ENCODE measurements at places on chromosomes 1 and 21.

DNA sequence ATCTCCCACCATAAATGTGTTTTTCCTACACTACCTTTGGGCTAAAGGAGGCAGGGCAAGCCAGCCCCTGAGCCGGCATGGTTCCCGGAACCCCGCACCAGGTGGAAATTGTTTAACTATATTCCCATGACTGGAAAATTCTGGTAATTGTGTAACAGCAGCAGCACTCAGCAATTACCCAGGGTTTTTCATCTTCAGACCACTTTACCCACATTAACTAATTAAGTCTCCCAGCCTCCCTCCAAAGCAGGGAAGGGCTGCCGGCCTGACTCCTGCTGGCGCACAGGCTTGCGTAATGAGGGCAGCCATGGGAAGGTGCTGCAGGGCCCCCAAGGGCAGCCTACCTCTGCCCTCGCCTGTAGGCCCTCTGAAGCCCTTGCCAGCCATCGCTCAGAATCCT, 140.7 kb upstream of the VAMP3 start:
- DNase-seq = no peak

DNA sequence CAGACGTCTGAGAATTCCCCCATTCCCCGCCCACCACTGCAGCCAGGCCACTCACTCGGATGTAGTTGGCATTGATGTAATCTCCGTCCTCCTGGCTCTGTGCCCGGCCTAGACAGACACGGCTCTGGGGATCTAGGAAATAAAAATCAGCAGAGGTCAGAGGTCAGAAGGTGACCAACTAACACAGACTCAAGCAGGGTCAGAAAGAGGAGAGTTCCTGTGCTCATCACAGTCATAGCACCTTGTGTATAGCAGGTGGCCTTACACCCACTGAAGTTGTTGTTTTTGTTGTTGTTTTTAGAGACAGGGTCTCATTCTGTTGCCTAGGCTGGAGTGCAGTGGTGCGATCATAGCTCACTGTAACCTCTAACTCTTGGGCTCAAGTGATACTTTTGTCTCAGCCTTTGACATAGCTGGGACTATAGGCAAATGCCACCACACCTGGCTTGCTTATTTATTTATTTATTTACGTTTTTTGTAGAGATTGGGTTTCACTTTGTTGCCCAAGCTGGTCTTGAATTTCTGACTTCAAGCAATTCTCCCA, 4.9 kb downstream of the PTPN7 start:
- DNase-seq = no peak

DNA sequence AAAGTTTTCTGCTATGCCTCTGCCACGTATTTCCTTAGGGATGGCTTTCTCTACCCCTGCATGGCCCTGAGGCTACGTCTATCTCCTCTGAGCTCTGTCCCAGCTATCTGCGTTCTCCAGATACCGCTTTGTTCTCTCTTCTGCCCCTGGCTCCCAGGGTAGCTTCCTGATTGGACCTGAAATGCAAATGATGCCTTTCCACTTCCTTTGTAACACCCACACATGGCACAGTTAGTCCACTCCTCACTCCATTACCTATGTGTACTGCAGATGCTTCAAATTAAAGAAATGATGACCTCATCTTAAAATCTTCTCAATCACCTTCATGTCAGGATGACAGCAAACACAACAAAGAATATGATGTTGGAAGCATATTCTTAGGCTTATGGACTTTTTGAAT, 138.6 kb upstream of the POGK start:
- DNase-seq = no peak

- peak; percentile 53 for DNase-seq
Observed at GRCh38 chr1:159936273-159936904, 9.0 kb downstream of the IGSF9 start.

- no peak for DNase-seq
Observed at GRCh38 chr1:202130816-202131522, 8.3 kb downstream of the GPR37L1 start.

DNA sequence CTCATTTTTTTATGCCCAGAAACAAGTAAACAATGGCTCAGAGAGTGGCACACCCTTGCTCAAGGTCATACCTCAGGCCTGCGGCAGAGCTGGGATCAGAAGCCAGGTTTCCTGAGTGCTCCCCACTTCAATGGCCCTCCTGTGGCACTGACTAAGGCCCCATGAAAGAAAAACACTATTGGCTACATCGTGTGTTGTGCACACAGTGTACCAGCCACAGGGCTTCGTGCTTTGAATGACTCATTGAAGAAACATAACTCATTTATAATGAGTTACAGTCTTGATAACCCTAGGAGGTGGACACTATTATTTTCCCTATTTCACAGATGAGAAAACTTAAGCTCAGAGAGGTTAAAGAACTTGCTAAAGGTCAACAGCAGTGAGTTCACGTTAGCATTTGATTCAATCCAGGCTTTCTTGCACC, 91.2 kb downstream of the TRABD2B start:
- DNase-seq = no peak

DNA sequence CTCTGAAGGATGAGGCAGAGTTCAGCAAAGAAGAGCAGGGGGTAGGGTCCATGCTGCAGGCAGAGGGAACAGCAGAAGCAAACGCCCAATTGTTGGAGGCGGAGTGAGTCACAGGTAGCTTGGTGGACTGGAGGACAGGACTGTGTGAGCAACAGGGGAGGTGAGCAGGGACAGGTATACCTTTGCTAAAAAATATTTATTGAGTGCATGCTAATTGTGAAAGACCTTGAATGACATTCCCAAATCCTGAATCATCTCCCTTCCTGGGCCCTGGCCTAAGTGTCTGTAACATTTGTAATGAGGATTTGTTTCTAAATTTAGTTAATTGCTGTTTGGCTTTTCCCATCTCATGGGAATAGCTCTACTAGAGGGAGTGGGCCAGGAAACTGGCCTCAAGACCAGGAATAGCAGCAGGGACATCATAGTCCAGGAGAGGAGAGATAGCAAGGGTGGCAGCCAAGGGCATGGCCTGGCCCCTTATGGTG, 123.7 kb downstream of the FOXD2 start:
- no peak for DNase-seq

DNA sequence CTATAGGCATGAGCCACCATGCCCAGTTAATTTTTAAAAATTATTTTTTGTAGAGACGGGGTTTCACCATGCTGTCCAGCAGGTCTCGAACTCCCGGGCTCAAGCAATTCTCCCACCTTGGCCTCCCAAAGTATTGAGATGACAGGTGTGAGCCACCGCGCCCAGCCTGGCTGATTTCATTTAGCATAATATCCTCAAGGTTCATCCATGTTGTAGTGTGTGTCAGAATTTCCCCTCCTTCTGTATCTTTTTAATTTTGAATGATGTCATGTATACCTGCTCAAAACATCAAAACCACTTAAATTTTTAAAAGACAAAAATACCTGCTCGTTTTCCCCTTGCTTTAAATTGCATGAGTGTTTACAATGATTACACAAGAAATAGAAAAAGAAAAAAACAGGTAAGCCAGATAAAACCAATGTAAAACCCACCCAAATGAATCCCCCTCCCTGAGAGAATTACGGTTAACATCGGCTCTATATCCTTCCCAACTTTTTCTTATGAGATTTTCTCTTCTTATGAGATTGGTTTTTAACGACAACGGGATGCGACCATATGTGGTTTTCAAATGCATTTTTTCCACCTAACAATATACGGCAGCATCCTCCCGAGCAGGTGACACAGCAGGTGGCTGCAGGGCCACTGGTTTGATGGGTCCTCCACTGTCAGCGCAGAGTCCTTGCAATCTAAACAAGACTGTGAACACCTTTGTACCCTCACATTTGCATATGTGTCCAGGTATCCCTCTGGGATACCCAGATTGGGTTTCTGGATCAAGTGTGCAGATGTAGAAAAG, 22.1 kb downstream of the IFFO2 start:
- no peak for DNase-seq

DNA sequence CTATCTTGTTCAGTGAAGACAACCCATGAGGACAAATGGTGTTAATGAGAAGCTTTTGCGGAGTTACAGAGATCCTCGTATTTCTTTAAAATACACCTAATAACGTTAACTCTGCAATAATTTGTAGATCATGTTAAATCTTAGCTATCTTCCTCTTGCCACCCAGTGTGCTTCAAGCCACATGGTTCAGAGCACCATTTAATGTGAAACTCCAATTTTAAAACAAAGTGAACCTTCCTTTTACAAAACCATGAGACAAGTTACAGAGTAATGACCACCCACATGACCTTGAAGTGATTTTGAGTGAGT, 1.7 kb upstream of the KCNE2 start:
- DNase-seq = no peak

DNA sequence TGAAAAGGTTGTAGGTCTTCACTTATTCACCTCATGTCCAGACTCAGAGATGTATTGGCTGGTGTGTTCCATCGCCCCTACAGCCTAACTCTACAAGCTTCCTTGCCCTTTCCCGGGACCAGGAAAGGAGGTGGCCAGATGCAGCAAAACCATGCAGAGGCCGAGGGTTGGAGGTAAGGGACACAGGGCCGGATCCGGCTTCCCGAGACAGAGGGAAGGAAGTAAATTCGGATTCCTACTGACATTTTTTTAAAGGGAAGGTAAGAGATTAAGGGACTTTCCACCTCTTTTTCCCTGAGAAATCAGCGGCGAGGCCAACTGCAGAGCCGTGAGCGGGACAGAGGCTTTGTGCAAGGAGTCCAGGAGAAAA, 12.7 kb downstream of the EPHA10 start:
- no peak for DNase-seq

GRCh38 chr1:27604579-27605299, 795 bp upstream of the AHDC1 start:
- no peak for DNase-seq

DNA sequence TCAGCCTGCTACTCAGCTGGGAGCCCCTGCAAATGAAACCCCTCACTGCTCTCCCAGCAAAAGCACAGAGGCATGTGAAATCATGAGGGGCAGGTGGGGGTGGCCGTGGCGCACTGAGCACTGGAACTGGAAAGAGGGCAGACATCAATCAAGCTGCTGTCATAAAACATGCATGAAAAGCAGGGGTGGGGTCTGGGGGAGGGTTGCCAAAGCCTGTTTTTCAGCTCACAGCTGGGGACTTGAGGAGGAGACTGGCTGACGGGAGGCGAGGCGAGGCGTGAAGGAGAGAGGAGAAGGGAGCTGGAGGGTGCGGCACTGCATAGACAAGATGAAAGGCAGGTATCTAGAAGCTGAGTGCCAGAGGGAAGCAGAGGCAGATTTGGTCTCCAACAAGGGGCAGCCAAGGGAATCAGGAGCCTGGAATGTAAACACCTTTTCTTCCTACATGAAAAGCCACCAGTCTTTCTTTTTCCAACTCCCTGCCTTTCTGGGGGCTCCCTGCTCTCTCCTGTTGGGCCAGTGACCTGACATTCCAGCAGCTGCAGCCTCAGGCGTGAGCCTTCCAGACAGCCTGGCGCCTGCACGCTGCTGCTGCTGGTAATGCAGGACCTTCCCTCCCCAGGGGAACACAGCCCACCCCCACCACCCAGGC, 87.0 kb downstream of the NMNAT2 start:
- no peak for DNase-seq

- DNase-seq = no peak
Observed at GRCh38 chr1:20885121-20885520, 98.0 kb upstream of the HP1BP3 start.

DNA sequence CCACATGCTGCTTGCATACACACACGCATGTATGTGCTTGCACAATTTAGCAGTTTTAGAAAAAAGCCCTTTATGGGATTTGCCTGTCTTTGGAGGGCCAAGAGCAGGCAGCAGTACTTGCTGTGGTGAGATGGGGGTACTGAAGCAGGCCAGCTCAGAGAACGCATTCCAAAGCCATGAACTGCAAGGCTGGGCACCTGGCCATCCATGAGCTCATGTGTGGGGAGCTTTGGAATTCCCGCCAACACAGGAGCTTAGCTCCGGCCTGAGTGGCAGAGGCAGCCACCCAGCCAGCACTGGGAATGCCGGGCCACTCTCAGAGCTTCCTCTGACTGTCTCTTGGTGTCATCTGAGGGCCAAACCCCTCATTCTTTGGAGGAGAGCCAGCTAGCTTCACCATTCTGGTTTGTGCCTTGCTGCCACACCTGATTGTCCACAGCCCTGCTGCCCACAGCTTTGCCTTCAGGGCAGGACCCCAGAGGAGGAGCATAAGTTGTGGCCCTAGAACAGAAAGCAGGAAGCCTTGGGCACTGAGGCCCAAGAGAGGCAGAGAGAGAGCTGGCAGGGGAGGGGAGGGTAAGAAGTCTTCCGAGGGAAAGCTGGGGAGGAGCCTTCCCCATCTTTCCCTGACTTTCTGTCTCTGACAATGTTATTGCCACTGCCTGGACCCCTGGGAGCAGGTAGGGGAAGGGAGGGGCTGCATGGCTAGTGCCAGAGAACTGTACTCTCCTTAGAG, 92.1 kb upstream of the POU3F1 start:
- no peak for DNase-seq
